ENCODE measurements at places on chromosomes 12 and 14.

- no peak for DNase-seq
Observed at GRCh38 chr14:79265366-79265946, 945.8 kb downstream of the DIO2 start.

- DNase-seq: peak; percentile 33
Observed at GRCh38 chr14:102212356-102212755, 72.7 kb downstream of the WDR20 start.

DNA sequence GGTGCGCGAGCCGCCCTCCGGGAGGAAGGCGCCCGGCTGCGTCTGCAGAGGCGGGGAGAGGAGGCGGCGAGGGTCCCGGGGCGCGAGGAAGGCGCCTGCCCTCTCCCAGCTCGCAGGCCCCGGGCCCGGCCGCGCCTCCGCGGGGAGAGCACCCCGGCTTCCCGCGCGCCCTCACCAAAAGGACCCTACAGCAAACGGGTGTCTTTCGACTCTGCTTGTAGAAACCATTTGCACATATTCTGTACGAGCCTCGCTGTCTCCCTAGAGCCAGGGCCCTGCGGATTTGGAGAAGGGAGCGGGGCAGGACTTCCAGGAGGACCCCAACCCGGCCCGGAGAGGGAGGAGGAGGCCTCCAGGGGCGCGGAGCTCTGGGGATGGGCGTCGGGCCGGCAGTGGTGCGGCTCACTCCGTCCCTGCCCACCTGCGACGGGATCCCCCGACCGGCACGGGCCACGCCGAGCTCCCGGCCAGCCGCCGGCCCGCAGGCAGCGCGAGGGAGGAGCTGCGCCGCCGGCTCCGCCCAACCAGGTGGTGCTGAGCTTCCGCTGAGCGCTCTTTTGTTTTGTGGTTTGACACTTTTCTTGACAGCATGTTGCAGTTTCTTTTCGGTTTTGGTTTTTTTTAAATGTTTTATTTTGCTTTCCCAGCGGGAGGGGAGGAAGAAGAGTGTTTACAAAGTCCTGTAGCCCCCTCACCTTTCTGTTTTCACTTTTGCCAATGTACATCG is 103.3 kb upstream of the FKBP4 start:
- DNase-seq: peak; percentile 91

- peak; percentile 82 for DNase-seq
Observed at GRCh38 chr12:113077057-113077858, 20.7 kb downstream of the DTX1 start.

DNA sequence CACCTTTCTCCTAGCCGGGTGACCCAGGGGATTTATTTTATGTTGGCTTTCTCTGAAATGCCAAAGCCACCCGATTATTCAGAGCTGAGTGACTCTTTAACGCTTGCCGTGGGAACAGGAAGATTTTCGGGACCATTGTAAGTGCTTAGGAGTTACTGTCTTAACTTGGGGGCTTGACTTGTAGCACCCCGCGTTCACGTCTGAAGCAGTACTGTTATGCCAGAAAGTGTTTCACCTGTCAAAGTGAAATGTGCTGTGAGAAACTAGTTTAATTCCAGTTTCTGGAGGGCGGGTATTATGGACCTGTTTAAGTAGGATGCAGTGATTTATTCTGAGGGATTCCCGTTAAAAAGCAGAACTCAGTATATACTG is 218 bp downstream of the LYSET start:
- DNase-seq: no peak

GRCh38 chr14:86364634-86365033 is 834.7 kb downstream of the FLRT2 start:
- DNase-seq: no peak

DNA sequence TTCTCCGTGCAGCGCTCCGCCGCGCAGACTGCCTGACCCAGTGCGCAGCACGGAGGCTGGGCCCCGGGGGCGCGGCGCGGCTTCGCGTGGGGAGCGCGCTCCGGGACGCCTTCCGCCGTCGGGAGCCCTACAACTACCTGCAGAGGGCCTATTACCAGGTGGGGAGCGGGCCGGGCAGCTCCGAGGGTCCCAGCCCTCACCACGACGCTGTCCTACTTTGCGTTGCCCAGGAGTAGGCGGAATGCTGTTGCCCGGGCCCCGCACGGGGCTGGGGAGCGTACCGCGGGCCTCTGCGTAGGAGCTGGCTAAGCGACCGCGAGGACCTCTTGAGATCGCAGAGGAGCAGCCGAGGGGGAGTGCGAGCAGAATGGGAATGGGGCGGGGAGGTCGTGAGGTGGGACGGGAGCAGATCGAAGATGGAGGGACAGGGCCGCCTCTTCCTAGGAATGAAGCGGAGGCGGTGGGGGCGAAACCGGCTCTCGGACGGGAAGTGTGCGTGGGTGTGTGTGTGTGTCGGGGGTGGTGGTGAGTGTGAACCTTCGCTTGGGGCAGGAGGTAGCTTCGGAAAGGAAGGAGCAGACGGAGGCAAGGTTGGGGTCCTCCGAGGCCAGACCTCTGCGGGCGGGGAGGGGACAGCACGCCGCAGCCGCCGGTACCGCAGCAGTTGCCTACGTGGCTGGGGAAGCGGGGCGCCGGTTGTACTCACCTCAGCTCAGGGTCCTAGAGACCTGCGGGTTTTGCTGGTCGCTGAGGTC is 751 bp downstream of the P3H3 start:
- peak; percentile 92 for DNase-seq

DNA sequence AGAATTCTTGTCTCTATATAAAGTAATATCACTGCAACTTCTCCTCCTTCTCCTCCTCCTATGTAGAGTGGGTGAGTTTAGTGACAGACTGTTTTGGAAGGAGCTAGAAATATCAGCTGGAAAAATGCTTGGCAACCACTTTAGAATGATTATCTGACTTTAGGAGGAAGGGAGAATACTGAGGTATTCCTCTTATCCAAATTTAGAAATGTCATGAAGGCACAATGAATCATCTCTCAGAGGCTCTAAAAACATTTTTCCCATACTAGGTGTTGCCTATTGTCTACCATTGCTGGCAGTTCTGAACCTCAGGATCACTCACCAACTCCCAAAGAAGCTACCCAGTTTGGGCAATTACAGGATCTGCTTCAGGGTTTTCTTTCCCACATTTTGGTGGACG is 306.6 kb upstream of the ATP2B1 start:
- DNase-seq: no peak

GRCh38 chr12:94416613-94417012 is 43.1 kb downstream of the CEP83 start:
- no peak for DNase-seq

GRCh38 chr12:111181143-111181726 is 187.7 kb downstream of the PHETA1 start:
- DNase-seq: no peak

- no peak for DNase-seq
Observed at GRCh38 chr12:24889411-24889810, 59.5 kb downstream of the BCAT1 start.

DNA sequence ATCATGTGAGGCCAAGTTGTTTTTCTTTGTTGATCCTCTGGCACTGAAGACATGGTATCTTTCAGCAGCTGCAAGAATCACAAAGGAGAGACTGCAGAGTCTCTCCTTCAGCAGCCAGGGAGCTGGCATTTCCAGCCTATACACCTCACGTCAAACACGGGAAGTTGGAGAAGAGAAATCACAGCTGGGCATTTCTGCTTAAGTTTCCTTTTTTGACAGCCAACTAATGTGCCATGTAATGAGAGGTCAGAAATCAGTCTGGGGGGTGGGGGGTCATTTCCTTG is 28.3 kb downstream of the PHLDA1 start:
- DNase-seq: no peak

DNA sequence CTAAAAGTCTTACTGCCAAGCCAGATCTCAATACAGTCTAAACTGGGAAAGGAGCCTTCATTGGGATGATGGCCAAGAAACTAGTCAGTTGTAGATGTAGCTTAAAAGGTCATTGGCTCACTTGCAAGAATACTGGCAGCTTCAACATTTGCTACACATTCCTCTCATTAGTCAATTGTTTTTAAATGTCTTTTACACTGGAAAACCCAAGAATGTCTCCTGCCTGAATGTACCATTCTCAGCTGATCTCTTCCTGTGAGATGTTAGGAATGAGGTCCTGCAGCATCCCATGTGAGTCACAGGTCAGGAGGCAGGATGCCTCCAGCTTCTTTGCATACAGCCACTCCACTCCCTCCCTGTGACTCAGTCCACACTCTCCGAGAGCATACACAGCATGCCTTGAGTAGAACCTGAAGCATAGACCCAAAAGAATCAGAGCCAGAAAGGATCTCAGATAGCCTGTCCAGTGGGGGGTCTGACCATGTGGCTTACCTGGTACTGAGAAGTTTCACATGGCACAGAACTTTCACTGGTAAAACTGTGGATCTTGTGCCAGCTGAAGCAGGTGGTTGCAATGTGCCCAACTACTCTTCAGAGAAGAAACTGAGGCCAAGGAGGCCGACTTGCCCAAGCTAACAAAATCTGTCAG is 56.0 kb upstream of the HECTD1 start:
- DNase-seq: no peak

- DNase-seq: no peak
Observed at GRCh38 chr12:103858953-103859601, 18.0 kb upstream of the NT5DC3 start.

GRCh38 chr12:53173085-53173715 is 7.3 kb upstream of the ZNF740 start:
- no peak for DNase-seq

- DNase-seq: no peak
Observed at GRCh38 chr14:78075555-78076277, 94.5 kb upstream of the NRXN3 start.

- DNase-seq: no peak
Observed at GRCh38 chr14:61706096-61706690, 10.9 kb downstream of the HIF1A start.

GRCh38 chr12:118327391-118327790 is 45.3 kb downstream of the TAOK3 start:
- no peak for DNase-seq

DNA sequence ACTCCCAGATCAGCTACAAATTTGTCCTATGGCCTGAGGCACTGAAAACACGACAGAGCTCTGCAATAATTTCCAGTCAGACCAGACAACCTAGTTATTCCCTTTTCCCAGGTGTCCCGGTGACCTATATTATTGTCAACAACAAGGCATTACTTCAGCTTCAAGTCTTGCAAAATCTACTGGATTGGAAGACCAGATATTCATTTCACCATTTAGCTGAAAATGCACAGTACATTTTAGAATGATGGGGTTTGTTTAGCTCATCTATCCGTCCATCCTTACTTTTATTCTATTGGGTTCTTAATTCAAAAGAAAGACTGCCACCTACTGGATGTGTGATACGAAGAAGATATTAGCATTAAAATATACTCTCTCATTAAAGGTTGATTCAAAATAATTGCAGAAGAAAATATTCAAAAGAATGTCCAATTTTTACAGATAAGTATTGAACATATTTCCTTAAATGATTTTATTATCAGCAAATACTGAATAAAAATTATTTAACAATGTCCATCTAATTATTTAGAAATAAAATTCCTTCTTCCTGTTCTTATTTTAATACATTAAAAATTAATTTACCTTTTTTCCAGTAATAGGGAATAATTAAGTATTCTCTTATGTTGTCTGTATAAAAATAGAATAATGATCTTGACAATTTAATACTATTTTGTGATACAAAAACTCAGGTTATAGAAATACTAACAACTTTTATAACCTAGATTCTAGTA is 244.9 kb upstream of the LRIG3 start:
- no peak for DNase-seq

DNA sequence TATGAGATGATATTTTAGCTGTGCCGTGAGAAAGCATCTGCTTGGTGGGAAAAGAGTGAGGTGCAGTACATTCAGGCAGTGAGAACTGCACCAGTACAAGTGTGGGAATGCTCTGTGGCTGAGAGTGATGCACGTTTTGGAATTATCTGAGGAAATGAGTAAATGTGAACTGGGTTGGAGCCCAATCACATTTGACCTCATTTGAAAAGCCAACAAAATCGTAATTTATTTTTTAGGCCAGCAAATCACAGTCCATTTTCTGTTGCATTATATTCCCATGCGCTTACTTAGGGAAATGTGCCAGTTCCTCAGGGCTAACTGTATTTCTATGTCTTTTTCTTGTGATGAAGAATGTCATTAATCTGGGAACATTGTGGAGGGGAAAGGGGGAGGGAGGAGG is 77.3 kb downstream of the SNAPC1 start:
- DNase-seq: no peak

DNA sequence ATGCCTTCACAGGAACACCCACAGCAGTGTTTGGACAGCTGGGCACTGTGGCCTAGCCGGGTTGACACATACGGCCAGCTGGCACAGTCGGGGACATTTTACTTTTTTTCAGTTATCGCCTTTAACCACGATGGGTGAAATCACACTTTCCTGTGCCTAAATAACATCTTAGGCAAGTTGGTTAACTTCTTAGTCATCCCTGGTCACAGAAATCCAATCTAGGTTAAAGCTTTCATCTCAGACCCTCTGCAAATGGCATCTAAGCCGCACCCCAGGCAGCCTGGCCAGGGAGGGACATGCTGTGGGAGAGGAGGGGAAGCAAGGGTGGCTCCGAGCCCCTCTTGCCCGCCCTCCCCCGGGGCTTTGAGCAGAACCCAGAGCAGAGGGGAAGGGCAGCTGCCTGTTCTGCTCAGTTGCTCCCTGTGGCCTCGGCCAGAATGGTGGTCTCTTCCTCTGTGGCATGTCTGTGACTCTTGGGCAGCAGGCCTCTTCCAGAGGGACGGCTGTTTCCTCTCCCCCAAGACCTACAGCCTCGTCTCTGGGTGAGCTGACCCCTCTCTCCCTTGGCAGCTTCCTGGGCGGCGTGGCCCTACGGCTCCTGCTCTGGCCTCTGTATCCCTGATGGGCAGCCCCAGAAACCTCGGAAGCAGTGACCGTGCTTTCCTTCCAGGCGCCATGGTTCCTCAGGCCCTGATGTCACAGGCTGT is 85.4 kb upstream of the DYNC1H1 start:
- no peak for DNase-seq

- no peak for DNase-seq
Observed at GRCh38 chr12:78559416-78559815, 305.2 kb upstream of the SYT1 start.

DNA sequence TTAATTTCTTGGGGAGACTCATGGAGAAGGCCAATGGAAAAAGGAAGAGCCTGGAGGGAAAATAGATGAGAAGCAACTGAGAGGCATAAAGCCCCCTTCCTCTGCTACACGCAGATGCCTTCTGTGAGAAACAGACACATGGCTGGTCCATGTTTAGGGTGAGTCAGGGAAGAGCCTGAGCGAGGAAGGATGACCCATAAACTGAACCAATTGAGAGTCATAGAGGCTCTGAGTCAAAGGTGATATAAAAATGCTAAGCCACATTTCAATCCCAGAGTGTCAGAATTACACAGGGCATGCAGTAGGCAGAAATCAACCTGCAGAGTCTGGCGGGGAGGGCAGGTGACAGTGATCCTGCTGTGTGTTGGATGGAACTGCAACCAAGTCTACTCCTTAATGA is 30.1 kb upstream of the NEDD1 start:
- no peak for DNase-seq

GRCh38 chr12:3078086-3078820 is 1.1 kb downstream of the TSPAN9 start:
- DNase-seq: no peak

- no peak for DNase-seq
Observed at GRCh38 chr14:66041582-66041981, 444.6 kb upstream of the CCDC196 start.

DNA sequence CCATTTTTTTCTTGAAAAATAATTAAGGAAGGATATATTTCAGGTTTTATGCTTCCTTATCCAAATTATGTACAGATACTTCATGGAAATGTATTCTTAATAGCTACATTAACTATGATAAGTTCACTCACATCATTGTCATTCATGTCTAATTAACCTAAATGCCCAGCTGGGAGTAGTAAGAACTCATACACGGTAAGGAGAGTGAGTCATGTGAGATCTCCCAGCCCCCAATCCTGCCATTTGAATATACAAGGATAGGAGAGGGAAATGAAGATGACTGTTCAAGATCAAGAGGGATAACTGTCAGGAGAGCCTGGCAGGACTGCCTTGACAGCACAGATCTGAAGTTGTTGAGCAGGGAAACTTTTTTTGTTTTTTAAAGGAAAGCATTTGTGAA is 343.4 kb upstream of the USP15 start:
- DNase-seq: no peak
